CD4-positive, alpha-beta T cell treated with Interleukin-17A for 1 hour (primary cell): ENCODE measurements at places on chromosomes 12 and 14.
A peak's percentile ranks its signal among the peaks of the same experiment; 100 is the strongest.

DNA sequence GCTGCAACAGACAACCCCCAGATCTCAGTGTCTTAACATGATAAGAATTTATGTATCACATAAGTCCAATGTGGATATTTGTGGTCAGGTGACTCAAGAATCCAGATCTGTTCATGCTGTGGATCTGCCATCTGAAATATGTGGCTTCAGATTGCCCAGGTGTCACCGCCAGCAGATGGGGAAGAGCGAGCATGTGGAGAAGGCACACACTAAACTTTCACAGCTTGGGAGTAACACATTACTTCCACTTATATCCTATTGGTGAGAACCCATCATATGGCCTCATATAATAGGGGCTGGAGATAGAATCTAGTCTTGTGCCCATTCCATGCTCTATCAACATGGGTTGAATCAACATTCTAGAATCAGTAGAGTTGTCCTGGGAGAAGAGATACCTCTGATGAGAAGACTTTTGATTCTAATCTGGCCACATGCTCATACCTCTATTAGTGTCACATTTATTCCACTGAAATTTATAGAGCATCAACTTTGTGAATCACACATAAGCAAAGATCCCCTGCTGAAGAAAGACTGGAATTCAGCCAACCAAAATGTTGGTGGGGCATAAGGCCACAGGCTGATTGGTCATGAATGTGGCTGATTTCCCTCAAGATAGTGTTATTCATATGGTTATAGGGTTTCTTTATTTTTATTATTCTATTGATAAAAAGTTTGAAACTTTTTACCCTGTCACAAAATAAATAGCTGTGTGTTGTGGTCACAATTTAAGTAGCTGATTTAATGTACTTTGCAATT, 6.0 kb upstream of the CALCOCO1 start:
- no peak for DNase-seq

- no peak for DNase-seq
Observed at GRCh38 chr14:65003394-65003793, 16.7 kb downstream of the FNTB start.

GRCh38 chr12:79886917-79887519, 47.9 kb downstream of the PPP1R12A start:
- peak; percentile 68 for DNase-seq

DNA sequence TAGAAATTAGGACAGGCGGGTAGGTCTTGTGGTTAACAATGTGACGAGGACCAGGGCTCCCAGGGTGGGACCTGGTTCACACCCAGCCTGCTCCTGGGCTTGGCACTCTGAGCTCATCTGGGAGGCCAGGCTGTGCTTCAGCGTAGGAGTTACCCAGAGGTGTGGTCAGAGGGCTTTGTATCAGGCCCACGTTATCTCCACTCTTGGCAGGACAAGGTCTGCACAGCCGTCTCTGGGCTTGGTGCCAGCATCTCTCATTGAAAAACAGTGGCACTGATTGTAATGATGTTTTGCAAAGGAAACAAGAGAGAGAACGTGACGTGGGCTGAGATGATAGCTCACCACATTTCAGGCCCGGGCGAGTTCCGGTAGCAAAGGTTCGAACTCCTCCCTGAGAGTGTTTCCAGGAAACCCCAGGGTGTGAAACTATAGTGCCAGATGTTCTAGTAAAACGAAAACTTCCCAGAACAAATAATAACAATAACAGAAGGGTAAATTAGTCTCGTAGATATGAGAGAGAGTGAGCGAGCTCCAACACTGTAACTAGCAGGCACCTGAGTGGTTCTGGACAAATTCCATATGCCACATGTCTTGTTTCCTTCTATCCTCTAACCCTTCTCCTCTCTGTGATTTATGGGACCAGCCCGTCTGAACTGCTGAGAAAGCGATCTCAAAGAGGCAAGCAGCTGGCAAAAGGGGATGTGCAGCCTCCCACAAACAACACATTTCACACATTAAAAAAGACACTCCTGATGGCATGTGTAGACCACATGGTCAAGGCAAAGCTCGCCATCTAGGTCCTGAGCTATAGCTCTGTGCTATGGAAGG, 227.3 kb downstream of the KTN1 start:
- peak; percentile 85 for DNase-seq

GRCh38 chr12:26715232-26715631, 117.8 kb downstream of the ITPR2 start:
- DNase-seq, result no peak

DNA sequence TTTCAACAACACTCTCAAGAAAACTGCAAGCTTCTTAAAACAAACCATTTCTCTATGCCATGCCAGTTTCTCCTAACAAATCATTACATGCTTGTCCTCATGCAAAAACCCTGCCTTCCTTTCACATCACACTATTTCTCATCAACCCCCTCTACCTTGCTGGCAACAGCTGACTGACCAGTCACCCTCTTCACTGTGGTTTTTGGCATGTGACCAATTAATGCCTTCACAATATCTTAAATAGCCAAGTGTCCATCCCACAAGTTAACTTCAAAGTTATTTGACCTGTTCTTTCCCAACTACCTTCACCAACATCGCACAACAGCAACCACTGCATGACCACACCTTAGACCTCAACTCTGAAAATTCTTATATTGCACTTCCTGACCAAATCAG, 159.6 kb downstream of the CEP128 start:
- no peak for DNase-seq

- DNase-seq, result no peak
Observed at GRCh38 chr14:52067873-52068614, 815 bp downstream of the NID2 start.

- DNase-seq, result peak; percentile 14
Observed at GRCh38 chr14:90658541-90658967, 157.7 kb downstream of the TTC7B start.

- DNase-seq, result no peak
Observed at GRCh38 chr14:27712364-27712763, 1054.2 kb upstream of the FOXG1 start.

- no peak for DNase-seq
Observed at GRCh38 chr12:66640691-66641460, 38.0 kb downstream of the GRIP1 start.

GRCh38 chr12:121955258-121956237, 37.2 kb downstream of the CFAP251 start:
- no peak for DNase-seq

DNA sequence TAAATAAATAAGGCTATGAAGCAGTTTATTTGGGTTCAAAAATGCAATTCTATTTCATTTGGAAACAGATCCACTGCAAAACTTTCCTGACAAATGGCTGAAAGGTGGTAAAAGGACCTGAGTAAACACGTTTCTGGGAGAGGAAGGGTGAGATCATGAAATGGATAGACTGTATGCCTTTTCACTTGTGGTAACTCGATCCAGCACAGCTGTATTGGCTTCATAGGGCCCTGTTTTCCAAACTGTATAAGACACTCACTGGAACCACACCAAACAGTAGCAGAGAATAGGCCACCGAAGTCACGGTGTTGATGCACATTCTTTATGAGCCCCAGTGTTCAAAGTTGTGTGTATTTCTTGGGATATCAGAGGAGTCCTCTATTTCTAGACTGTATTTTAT, 325.2 kb upstream of the DIO2 start:
- DNase-seq, result no peak

DNA sequence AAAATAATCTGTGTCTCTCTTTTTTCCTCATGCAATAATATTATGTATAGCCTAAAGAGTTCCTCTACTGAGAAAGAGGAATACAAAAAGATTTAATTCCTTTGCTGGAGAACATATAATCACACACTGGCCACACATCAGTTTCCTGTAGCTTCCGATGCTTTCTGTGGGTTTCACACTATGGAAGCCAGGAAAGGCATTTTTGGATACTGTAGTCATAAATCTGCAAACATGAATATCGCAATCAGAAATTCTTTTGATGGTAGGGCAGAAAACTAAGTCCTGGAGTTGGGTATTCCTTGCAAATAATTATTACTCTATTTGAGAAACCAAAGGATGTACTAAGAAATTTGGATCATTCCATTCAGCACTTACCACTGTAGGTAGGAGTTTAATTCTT, 260.0 kb downstream of the ACSS3 start:
- DNase-seq, result no peak

DNA sequence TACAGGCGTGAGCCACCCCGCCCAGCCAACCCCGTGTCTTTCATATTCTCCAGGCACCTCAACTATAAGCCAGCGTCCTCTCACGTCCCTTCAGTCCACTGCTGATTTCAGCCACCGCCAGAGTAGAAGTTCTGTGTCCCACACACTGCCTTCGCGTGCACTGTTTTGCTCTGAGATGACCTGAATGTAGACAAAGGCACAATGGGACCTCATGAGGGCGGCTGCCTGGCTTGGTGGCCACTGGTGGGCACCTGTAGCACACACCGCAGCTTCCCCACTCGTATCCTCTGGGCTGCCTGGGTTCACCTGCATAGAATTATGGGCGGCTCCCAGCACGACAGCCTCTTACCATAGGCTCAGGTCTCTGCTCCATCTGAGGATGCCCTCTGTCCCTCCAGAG, 57.2 kb downstream of the GPR68 start:
- DNase-seq, result no peak

- no peak for DNase-seq
Observed at GRCh38 chr12:89069431-89069830, 282.9 kb downstream of the DUSP6 start.

GRCh38 chr12:46377678-46378077, 5.1 kb upstream of the SLC38A2 start:
- no peak for DNase-seq

DNA sequence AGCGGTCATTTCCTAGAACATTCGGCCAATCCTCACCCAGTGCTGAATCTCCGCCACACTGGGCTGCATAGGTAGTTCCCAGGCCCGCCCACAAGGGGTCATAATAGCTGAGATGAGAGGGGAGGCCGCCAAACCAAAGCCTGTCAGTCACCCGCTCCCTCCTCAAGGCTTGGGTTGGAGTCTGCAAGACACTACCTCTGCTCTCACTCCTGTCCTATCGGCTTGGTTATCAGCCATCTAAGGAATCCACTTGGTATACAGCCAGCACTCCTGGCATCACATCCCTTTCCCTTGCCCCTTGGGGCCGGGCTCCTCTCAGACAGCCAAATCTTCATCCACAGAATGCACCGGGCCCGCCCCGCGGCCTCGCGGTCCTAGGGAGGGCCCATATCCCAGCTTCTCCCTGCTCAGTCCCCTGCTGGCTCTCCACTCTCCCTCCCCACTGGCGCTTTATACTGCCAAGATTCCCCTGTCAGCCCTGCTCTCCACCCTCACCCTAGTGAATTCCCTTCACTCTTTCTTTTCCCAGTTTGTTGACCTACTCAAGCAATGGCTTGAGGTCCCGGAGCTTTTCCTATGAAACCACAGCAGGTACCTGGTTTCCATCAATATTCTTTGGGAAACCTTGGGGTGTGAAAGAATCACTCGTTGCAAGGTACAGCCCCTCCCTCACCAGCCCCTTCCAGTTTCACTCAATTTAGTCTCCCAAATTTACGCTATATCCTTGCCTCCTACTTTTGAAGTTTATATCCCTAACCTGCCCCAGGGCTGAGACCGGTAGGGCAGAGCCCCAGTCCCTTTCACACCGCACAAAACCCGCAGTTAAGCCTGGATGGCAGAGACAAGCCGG, 1.4 kb downstream of the IFFO1 start:
- peak; percentile 78 for DNase-seq

DNA sequence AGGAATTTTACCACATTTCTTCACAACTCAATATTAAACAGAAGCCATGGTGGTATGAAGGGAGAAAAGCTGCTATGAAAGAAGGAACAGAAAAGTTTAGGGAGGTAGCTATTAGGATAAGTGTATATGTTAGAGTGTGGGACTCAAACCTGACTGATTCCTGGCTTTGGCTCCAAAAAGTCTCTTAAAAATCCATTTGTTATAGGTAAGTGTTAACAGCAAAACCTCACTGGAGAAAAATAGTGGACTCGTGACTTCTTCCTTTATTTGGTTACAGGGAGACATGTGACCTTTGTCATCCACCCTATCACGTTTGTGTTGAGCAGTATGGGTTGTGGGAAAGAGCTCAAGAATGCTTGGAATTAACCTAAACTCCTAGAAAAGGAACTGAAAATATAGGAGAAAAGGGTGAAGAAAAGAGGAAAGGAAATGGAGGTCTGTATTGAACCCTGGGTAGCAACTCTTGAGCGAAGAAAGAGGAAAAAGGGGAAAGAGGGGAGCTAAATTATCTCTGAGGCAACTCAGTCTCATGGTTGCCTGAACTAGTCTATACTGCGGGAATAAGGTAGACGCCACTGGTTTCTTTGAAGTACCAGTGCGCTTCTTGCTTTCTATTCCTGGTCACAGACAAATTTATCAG, 3.6 kb upstream of the EID3 start:
- no peak for DNase-seq

- no peak for DNase-seq
Observed at GRCh38 chr12:14443531-14443930, 78.0 kb downstream of the ATF7IP start.

DNA sequence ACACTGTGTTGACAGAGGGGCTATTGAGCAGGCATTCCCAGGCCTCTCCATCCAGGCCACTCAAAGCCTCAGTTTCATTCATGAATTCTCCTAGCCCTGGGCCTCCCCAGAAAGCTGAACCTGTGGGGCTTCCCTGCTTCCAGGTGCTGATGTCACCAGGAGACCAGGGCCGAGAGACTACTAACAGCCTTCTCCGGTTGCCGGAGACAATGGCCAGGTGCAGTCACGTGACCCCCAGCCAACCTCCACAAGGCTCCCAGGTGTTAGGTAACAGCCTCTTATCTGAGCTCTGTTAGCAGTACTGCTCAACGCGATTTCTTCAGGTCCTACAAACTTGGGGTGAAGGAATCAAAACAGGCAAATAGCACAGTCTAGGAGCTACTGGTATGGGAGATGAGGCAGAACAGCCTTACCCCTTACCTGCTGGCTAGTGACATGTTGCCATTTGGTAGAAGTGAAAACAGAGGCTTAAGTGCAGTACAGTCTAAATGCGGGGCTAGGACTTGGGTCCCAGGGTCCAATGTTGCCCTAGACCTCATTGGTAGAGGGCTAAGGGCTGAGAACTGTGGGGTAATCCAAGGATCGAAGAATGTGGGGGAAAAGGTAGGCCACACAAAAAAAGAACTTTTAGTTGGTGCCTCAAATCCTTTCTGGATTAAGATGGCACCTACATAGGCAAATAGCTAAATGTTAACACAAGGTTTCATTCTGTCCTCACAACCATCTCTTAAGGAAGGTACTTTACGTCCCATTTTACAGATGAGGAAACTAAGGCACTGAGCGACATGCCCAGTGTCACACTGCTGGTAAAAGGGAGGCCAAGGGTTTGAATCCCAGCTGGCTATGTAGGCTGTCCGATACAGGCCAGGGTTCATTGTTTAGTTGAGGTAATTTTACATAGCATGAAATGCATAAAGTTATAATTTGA, 3.8 kb downstream of the CCDC88C start:
- peak; percentile 82 for DNase-seq

DNA sequence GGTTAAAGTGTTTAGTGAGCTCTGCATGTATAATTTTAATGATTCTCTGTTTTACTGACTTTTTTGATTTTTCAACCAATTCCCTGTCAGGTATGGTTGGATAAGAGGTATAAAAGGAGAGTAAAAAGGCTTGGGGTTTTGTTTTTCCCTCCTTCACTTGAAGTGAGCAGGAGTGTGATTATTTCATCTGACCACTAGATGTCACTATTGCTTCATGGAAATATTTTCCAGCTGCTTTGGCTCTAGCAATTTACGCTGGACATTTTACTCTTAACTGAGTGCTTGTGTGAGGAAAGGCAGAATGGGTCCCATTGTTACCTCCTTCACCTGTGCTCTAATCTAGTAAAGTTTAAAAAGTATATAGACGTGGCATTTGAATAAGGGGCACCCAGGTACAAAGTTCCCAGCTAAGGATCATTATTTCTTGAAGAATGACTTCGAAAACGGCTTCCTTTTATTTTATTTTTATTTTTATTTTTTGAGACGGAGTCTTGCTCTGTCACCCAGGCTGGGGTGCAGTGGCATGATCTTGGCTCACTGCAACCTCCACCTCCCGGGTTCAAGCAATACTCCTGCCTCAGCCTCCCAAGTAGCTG, 66.5 kb downstream of the TBC1D30 start:
- DNase-seq, result peak; percentile 66
